ENCODE measurements at places on chromosomes 11 and 22.

- no peak for DNase-seq
These were observed 225.5 kb upstream of the BLID start for GRCh38 chr11:122341477-122341876.

DNA sequence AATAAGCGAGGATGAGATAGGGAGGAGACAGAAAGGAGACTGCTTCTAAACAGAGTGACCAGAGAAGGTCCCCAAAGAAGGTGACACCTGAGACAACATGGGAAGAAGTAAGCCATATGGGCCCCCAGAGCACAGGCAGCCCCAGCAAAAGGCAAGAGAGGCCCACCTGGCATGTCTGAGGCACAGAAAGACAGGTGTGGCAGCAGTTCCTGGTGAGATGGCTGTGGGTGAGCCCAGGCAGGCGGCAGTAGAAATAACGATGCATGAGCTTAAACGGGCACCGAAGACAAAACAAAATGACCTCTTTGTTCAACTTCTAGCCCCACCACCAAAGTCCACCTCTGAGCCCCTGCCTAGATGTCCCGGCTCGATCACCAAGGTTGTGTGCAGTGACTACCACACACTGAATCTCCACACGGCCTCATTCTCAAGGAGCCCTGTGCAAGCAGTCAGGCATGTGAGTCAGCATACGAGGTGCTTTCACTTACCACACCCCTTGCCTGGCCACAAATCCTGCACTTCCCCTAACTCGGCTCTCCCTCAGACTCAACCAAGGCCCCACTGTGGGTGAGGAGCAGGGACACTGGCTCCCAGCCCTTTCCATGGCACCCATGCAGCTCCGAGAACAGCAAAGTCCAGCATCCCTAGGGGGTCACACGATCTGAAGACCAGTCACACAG, 77.6 kb downstream of the PACSIN2 start:
- DNase-seq, result peak; percentile 83

DNA sequence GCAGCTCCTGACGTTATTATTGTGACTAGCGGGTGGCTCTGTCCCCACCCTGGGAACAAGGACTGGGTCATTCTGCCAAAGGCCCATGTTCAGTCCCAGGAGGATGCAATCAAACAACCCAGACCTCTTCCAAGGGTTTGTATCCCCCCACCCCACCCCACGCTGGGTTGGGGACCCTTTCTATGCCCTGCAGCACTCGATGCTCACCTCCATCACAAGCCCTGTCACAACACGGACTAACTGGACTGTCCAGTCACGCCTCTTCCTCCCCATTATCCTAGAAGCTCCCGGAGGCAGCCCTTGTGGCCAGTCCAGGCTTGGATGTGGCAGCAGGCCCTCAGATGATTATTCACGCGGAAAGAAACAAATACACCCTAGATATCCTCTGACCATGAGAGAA, 3.7 kb downstream of the SHANK2 start:
- no peak for DNase-seq

GRCh38 chr11:43130616-43131015, 181.2 kb upstream of the API5 start:
- peak; percentile 11 for DNase-seq

- no peak for DNase-seq
These were observed 73.7 kb upstream of the PLET1 start for GRCh38 chr11:112334381-112334780.

GRCh38 chr11:79155237-79155636, 285.6 kb downstream of the TENM4 start:
- DNase-seq, result no peak

DNA sequence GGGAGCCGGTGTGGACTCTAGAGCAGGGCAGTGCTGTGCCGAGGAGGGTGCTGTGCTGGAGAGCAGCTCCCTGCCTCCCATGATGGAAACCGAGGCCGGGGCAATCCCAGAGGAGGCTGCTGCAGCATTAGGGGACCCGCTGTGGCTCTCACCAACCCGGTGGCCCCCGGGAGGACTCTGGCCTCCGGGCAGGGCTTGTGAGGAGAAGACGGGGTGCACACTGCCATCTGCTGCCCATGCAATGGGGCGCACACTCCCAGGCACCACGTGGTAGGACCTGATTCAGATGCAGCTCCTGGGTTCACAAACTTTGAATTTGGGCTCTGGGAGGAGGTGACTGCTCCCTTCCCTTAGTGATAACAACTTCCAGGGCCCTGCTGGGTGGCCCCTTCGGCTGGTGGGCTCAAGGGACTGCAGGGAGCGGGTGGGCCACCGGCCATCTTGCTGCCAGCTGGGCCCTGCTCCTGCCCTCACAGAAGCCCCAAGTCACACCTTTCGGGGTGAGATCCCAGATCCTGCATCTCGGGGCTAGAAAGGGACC, 93.8 kb upstream of the FGF3 start:
- DNase-seq, result peak; percentile 36

Data from Kasumi-1 (cell line).